ENCODE measurements at places on chromosomes 11 and 22. TPM values are rescaled to one million over a fixed set of nuclear protein-coding genes. Genes with fewer than 3 reads are reported as not detected.
A peak's percentile ranks its signal among the peaks of the same experiment; 100 is the strongest.

The PARVG gene
- total RNA-seq = 2.1 TPM

The MTMR3 gene
- total RNA-seq = 27.2 TPM

The TUB gene
- total RNA-seq = 22.9 TPM

The SPI1 gene
- 7.5 TPM for total RNA-seq

The ELFN2 gene
- not detected for total RNA-seq

The FOSL1 gene
- total RNA-seq = 6.8 TPM

The CYP2D6 gene
- total RNA-seq = not detected

The MAPK8IP1 gene
- total RNA-seq = 8.9 TPM

The OR8D1 gene
- not detected for total RNA-seq

The RIBC2 gene
- not detected for total RNA-seq

The DEUP1 gene
- total RNA-seq = not detected

The HMBS gene
- total RNA-seq = 4.9 TPM

GRCh38 chr22:44884968-44885805, 124.6 kb downstream of the PHF21B start:
- DNase-seq = no peak

DNA sequence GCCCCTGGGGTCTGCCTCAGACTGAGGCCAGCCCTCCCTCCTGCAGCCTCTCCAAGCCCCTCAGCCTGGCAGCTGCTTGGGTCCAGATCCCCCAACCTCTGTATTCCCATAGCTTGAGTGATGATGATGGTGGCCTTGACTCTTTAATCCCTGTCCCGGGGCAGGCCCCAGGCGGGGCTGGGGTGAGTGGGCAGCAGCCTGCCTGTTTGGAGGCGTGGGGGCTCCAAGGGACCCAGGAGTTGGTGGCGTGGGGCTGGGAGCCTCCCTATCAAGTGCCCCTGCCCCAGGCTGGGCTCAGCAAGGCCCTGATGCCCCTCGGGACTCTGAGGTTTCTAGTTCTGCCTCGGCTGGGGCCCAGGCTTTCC, 22.5 kb downstream of the PPIL2 start:
- DNase-seq = no peak

DNA sequence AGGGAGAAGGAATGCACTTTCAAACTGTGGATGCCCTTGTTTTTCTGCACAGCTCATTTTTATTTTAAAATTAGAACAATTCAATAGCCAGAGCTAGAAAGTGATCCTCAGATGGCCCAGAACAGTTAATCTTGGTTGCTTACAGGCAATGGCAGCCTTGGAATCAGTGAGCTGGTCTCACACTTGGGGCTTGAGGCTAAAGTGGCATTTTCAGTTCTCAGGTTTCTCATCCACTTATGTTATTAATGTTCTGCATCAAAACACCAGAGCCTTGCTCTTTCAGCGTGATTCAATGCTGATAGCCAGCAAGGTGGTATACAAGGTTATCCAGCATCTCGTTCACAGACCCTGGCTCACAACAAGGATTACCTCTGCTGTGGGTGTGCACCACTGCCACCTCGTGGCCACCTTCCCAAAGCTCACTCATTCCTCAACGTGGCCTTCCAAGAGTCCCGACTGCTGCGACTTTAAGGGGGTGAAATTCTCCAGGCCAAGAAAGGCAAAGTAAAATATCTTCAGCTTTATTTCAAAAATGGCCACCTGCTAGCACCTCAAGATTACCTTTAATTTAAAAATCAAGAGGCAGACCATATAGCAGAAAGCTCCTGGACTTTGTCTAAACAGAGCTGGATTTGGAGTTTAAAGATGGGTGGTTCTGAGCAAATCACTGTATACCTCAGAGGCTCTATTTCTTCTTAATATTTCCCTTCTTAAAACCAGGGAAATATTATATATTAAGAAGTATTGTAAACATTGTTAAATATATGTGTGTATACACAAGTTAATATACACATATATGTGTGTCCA, 34.2 kb upstream of the FSHB start:
- peak; percentile 73 for DNase-seq

DNA sequence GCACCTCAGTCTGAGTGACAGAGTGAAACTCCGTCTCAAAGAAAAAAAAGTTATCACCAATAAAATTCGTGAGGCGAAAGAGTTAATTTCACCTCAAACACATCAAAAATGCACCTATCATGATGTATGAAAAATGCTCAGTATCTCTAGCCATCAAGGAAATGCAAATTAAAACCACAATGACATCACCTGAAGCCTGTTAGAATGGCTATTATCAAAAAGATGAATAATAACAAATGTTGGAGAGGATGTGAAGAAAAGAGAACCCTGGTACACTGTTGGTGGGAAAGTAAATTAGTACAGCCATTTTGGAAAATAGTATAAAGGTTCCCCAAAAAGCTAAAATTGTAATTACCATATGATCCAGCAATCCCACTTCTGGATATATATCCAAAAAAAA, 23.6 kb downstream of the CHEK2 start:
- no peak for DNase-seq

DNA sequence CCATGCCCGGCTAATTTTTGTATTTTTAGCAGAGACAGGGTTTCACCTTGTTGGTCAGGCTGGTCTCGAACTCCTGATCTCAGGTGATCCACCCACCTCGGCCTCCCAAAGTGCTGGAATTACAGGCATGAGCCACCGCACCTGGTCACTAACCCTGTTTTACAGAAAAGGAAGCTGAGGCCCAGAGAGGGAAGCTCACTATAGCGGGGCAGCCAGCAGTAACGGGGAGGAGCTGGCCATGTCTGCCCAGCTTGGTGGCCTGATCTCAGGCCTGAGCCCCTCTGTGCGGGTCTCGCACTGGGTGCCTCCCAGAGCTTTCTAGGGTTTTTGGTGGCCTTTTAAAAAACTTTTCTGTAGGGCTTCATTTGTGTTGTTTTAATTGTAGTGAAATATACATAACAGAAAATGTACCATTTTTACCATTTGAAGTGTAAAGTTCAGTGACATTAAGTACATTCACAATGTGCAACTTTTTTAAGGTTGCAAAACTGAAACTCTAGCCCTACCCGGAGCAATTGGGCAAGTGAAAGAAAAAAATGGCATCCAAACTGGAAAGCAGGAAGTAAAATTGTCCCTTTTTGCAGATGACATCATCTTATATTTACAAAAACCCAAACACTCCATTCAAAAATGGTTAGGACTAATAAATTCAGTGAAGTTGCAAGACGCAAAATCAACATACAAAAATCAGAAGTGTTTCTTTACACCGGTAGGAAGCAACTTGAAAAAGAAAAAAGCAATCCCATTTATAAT, 14.5 kb upstream of the CYTH4 start:
- DNase-seq = no peak

DNA sequence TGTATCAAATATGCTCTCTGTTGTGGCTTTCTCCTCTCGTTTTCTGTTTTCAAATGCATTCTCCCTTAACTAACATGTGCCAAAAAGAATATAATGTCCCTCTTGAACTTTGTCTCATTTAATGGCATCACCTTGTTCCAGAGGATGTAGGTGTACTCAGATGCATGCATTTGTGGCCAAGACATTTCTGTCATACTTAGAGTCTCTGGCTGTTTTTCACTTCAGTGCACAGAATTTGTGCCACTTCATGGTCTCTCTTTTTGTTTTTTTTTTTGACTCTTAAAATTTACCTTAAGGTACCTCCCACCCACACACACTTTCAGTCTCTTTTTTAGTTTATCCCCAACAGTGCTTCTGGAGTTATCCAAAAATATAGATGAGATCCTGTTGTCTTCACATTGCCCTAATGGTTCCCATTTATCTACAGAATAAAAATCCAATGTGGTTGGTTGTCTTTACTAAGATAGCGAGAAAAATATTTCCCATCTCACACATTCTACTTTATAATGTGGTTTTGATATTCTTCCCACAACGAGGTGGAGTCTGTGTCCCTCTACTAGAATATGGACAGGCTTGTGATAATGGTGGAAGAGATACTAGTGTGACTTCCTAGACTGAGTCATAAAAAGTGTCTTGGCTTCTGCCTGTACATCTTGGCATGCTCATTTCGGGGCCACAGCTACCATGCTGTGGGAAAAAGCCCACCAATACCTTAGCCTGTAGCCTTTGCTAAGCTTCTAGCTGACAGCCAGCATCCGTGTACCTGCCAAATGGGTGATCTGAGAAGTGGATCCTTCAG, 125.8 kb downstream of the DDX10 start:
- no peak for DNase-seq

DNA sequence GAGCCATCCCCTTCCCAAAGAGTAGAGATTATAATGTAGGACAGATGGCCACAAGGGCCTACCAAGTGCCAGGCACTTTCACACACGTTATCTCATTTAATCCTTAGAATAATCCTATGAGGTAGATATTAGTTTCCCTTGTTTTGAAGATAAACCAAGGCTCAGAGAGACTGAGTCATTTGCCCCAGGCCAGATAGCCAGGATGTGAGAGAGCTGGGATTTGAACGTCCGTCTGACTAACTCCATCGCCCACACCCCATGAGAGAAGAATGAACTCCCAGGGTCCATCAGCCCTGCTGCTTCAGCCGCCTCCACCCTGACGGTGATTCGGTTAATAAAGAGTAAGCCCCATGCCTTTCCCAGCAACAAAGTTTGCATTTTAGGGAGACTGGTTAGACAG, 10.7 kb downstream of the PRG3 start:
- no peak for DNase-seq

- no peak for DNase-seq
Measured at GRCh38 chr11:77040889-77041288, 6.7 kb downstream of the B3GNT6 start.

- no peak for DNase-seq
Measured at GRCh38 chr11:117569911-117570310, 227.1 kb downstream of the DSCAML1 start.

DNA sequence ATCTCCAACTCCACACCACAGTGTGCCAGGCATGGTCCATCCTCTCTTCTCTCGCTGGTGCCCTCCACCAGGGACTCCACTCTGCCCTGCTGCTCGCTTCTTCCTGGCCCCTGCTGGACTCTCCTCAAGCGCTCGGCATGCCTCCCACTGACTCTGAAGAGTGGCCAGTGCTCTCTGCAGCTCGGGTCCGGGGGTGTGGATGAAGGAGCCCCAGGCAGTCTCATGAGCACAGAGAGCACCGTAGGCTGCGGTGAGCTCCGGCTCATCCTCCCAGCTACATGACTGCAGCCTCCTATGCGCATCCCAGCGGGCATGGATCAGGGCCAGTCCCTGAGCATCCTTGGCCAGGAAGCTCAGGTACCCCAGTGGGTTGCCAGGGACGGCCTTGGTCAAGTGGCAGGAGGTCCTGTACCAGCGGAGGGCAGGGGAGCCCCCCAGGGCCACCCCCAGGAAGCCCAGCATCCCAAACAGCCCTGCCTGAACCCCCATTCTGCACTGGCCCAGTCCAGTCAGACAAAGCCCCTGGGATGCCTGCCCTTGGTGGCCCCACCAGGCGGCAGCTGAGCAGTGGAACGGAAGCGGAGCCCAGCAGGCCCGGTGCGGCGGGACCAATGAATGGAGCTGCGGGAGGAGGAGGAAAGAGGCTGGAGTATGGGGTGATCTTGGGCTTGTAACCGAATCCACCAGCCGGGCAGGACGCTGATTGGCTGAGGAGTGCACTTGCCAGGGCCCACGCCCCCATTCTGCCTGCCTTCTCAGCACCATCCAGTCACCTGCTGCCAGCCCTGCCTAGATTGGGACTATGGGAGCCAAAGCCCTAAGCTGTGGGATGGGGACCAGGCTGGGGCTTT, at the start of gene PLA2G3:
TSS of gene PLA2G3 (minus strand) at position 643 of the 851 bp plus-strand sequence. CDS start at position 489, 154 bp downstream.
- no peak for DNase-seq

GRCh38 chr11:90774727-90775566, 552.1 kb upstream of the CHORDC1 start:
- no peak for DNase-seq

DNA sequence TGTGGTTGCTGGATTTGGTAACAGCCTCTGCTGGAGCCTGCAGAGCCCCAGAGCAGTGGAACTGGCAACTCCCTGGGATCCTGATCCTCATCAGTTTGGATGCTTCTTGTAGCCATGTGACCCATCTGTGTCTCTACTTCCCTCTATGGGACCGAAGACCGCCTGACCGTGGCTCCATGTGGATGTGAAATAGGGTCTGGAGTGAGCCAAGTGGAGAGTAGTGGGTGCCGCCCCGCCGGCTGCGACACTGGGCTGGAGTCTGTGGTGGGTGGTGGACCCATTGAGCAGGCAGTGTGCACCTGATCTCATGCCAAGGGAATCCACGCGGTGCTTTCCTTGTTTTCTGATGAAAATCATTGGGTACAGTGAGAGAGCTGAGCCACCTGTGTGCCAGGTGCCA, 543.2 kb upstream of the B3GAT1 start:
- DNase-seq = peak; percentile 51

DNA sequence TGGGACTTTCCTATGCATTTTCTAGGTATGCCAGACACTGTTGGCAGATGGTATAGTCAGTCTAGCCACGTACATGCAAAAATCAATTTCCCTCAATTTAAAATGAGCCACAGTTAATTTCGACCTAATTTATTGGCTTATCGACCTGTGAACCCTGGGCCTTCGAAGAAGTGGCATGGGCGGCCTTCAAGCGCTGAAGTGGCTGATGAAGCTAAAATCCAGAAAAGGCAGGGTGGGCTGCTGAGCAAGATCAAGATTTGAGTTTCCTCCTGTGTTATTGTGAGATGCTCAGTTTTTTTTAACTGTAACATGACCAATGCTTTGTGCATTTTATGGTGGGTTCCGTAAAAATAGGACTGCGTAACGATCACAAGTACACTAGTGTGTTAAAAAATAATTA, 5.8 kb upstream of the SORL1-AS1 start:
- no peak for DNase-seq

DNA sequence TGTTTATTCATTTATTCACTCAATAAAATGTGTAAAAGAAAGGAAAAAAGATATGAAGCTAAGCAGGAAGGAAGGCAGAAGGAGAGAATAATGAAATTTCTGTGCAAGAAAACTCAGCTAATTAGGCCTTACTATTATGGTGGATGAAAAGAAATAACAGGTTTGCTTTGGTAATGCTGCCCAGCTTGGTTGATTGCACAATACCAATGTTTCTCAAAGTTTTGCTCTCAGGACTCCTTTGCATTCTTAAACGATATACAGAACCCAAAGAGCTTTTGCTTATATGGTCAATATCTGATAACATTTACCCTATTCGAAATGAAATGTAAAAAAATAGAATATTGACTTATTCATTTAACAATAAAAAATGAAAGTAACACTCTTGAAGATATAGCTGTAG, 7.3 kb upstream of the CTSC start:
- DNase-seq = no peak

DNA sequence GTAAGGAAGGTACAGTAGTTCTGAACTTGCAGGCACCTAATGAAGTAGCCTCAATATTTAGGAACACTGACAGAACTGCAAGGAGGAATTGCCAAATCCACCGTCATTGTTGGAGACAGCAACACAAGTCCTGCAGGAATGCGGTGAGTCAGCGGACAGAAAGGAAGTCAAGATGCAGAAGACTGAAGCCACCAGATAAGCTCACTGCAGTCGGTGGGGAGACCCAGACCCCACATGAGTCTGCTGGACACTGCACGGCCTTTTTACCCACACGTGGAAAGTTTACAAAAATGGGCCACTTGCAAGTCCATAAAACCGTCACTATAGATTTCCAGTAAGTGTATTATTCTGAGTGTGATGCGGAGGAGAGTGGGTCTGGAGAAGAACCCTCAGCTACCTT, 1471.6 kb downstream of the TBC1D22A start:
- DNase-seq = peak; percentile 21

Measured in right atrium auricular region (tissue), 2 donors.